ENCODE measurements at places on chromosomes 3 and 15. TPM values are rescaled to one million over a fixed set of nuclear protein-coding genes. Genes with fewer than 3 reads are reported as not detected.
A peak's percentile ranks its signal among the peaks of the same experiment; 100 is the strongest.

Gene BUB1B
- total RNA-seq = 0.86 TPM

Gene CCR3
- not detected for total RNA-seq

- DNase-seq = no peak
Measured at GRCh38 chr3:25423780-25424588, 4.1 kb upstream of the RARB start.

DNA sequence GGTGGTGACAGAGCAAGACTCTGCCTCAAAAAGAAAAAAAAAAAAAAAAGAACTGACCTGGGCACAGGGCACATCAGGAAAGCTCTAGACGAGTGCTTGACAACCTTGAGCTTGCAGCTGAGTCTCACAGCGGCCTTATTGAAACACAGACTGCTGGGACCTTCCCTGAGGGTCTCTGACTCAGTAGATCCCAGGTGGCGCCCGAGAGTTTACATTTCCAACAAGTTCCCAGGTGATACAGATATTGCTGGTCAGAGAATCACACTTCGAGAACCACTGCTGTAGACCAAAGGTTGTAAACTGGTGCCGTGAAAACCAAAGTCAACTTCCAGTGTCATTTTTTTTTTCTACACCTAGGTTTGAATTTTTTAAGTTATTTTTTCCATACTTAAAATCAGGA is 573.2 kb upstream of the MDFIC2 start:
- DNase-seq = no peak

- DNase-seq = no peak
Measured at GRCh38 chr15:48833526-48834239, 22.8 kb upstream of the CEP152 start.

DNA sequence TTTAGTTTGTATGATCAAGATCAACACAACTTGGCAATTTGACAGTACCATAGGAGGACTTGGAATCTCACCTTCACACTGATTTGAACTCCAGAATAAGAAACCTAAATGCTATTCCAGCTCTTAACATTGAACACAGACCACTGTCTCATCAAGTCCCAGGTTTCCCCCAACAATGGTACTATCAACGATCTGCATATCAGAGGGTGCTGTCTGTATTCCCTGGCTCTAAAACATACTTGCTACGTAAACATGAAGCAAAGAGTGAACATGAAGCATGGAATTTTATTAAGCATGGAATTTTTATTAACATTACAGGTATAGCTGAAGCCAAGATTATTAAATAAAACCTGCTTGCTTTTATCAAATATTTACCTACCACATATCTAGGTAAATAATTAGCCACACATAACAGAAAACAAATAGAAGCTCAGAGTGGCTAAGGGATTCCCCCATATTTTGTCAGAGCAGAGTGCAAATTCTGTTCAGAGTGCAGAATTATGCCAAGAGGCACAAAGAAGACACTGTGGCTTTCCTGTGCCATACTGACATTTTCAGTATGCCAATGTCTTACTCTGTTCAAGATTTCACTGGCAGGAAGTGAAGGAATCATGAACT is 22.2 kb upstream of the RIOX2 start:
- no peak for DNase-seq

DNA sequence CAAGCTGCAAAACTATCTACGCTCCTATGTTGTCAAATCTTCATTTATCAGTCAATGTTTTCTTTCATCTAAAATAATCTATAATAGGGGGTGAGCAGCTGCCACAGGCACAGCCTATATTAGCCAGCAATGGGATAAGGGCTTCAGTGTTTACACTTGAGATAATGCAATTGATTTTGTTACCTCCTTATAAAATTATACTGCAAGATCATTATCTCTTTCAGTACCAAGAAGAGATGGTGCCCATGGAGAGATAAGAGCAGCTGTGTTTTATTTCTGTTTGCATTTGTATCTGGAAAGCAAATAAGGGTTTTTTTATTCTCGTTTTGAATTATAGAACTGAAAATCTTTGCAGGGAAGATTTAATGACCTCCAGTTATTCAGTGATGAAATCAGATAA is 68.9 kb downstream of the PLD1 start:
- DNase-seq = no peak

- no peak for DNase-seq
Measured at GRCh38 chr3:188294823-188295487, 141.0 kb downstream of the LPP start.

DNA sequence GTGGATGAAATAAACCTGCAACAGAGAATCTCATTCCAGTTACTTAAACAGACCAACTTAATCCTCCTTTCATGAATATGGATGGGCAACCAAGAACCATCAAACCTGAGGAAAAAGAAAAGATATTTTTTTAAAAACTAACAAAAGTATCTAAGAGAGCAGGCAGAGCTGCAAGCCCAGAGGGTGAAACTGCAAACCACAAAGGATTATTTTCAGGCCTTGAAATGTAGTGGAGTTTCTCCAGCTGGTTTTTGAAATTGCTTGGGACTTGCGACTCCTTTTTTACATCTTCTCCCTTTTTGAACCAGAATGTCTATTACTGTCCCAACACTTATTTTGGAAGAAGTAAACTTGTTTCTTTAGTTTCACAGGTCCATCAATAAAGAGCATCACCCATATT is 87.4 kb downstream of the STAG1 start:
- DNase-seq = no peak

DNA sequence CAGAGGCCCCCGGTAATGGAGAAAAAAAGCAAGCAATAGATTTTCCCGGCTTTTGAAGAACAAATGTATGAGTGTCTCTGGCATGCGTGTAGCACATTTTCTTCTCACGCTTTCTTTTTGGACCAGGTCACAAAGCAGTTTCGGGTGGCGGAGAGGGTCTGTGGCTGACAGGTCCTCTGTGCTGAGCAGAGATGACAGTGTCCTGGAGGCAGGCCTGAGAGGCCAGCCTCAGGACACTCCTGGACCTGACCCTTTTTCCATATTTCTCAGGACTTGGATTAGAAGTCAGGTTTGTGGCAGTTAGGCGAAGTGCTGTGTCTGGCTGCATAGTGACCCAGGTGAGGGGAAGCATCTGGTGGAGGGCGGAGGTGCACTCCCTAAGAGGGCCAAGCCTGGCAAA is 52.9 kb downstream of the KLF13 start:
- peak; percentile 47 for DNase-seq

DNA sequence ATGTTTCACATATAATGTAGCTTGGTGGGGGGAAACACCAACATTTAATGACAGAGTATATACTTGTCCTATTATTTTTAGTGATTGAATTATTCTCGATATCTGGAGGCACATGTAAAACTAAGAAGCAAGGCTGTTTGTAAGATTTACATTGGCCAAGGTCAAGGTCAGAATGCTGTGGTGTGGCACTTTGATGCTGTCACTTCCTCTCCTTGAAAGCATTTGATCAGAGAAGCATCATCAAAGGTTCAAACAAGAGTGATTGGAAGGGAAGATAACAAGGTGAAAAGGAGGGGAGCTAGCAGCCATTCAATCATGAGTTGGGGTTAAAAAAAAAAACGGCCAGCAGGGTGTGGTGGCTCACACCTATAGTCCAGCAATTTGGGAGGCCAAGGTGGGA is 26.4 kb downstream of the RTF1 start:
- no peak for DNase-seq

DNA sequence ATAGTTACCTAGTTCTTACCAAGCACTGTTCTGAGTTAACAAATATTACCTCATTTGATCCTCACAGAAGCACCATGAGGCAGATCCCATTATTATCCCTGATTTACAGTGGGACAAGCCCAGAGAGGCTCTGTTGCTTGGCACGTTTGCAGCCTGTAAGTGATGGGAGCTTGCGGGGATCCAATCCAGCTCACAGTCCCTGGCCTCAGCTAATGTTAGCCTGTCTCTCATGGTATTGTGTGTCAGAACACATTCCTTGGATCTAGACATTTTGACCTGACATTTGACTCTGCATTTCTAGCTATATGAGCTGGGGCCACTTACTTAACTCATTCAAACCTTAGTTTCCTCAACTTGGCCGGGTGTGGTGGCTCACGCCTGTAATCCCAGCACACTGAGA is 246.9 kb upstream of the LRTM1 start:
- DNase-seq = no peak

DNA sequence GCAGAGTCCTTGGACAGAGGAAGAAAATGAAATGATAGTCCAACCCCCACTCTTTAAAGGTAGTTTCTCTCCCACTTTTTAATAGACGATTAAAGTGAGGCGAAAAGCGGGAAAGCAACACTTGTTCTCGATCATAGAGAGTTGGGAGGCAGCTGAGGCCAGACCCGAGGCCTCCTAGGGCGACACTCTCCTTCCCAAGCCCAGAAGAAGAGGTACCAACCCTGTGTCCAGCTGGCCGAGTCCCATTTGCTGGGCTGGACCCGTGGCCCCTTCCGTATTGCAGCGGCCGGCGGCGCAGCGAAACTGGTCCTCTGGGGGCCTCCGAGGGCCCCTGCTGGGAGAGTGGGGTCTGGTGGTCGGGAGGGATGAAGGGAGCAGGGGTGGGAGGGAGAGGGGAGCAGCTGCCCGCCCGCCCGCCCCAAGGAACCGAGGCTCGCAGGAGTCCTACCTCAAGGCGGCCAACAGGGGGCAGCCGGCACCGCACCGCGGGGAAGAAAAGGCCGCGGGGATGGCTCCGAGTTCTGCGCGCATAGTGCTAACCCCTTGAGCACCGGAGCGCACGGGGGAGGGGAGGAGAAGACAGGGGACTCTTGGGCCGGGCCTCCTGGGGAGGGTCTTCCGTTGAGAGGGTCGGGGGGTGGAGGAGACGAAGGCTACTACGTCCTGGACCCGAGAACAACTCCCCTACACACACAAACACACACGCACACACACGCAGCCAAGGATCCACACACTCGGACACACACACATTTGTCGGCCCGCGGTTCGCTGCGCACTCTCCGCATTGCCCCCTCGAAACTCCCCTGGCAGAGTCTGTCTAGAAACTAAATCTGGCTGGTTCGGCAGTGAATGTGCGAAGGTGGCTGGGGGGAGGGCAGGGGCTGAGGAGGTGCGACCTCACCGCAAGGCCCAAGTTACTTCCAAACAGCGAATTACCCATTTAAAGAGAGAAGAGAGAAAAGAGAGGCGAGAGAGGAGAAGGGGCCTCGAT is 2.0 kb downstream of the WNT5A start:
- DNase-seq = peak; percentile 93

DNA sequence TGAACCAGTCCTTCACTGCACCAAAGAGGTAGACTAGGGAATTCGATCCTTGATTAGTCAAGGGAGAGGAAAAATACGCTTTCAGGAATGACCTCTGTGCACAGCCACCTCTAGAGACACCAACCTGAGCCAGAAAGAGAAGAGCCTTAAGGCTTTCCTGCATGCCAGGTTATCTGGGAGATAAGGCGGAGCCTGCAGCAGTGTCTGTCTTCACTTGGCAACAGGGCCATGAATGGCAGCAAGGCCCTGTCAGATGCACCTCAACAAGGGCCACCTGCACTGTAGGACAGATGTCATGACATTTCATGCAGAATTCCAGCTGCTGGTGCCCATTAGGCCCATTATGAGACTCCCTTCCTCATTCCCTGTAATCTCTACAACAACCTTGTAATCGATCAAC is 88.1 kb downstream of the MEX3B start:
- no peak for DNase-seq

GRCh38 chr3:66021731-66022131 is 17.0 kb downstream of the MAGI1 start:
- DNase-seq = no peak

- DNase-seq = no peak
Measured at GRCh38 chr3:99325402-99325801, 313.0 kb upstream of the COL8A1 start.

DNA sequence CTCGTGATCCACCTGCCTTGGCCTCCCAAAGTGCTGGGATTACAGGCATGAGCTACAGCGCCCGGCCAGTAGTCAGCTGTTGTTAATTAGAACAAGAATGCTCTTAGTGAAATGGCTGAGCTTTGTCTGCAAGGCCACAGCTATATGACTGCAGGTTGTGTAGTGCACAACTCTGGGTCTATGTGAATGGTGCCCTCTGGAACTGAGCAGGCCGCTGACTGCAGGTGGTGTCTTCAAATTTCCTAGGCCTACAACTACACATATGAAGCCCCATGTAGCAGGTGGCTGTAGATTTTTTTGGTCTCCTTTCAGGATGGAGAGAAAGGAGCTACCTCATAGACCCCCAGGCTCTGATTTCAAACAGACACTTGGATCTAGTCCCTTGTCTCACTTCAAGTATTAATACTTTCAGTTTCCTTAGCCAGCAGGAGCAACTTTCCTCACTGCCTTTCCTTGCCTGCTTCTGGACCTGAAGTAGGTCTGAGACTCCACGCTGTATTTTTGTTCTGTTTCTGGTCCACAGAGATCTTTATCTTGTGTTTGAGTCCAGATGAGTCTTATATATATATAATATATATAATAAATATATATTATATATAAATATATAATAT is 86.9 kb downstream of the C3orf80 start:
- no peak for DNase-seq

DNA sequence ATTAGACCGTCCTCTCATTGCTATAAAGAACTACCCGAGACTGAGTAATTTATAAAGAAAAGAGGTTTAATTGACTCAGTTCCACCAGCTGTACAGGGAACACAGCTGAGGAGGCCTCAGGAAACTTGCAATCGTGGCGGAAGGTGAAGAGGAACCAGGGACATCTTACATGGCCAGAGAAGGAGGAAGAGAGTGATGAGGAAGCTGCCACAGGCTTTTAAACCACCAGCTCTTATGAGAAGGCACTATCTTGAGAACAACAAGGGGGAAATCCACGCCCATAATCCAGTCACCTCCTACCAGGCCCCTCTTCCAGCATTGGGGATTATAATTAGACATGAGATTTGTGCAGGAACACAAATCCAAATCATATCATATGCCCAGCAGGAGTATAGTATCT is 138.5 kb downstream of the ALCAM start:
- DNase-seq = no peak

GRCh38 chr3:71128961-71129360 is 454.6 kb downstream of the FOXP1 start:
- no peak for DNase-seq

GRCh38 chr3:153572165-153572564 is 410.1 kb downstream of the RAP2B start:
- DNase-seq = no peak

DNA sequence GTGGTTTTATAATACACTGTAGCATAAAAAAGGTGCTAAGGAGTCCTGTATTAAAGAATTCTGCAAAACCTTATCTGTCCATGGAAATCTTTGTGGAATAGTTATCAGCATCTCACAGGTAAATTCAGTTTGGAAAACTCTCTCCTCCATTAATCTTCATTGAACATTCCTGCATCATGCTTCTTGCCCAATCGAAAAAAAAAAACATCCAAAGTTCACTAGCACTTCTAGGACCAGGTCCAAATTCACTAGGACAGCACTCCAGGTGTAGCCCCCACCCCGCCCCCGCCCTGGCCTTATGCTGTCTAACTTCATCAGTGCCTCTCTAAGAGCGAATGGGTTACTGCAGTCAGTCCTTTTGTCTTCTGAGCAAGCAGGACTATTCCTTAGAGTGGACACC is 138.6 kb downstream of the PLD1 start:
- DNase-seq = no peak

Data from posterior vena cava (tissue), 2 donors.